ENCODE measurements at places on chromosomes 3 and 15. TPM values are rescaled to one million over a fixed set of nuclear protein-coding genes. Genes with fewer than 3 reads are reported as not detected.

The GOLGA6D gene
- 0.12 TPM for total RNA-seq

The MYZAP gene
- total RNA-seq, result 1.6 TPM

The SI gene
- total RNA-seq, result not detected

The MYEF2 gene
- 17.5 TPM for total RNA-seq

The CSTA gene
- total RNA-seq, result 1.9 TPM

The CILP gene
- total RNA-seq, result 0.04 TPM

The MYL3 gene
- total RNA-seq, result 0.22 TPM

The HRG gene
- not detected for total RNA-seq

The MME gene
- not detected for total RNA-seq

The MYD88 gene
- 25.3 TPM for total RNA-seq

The POPDC2 gene
- total RNA-seq, result 0.78 TPM

The GPR149 gene
- total RNA-seq, result not detected

The UBE2E2 gene
- total RNA-seq, result 23.3 TPM

The DAPK2 gene
- 3.8 TPM for total RNA-seq

The ANKUB1 gene
- not detected for total RNA-seq

The CLDND1 gene
- total RNA-seq, result 57.8 TPM

The TRPM1 gene
- total RNA-seq, result not detected

The CCR3 gene
- total RNA-seq, result not detected

The CPNE9 gene
- total RNA-seq, result 0.10 TPM

The DUOXA2 gene
- not detected for total RNA-seq

The SLC22A13 gene
- not detected for total RNA-seq

The PP2D1 gene
- not detected for total RNA-seq

The DNAJC17 gene
- total RNA-seq, result 24.4 TPM

The SPATA12 gene
- total RNA-seq, result 0.46 TPM

The VWA5B2 gene
- 0.44 TPM for total RNA-seq

The ASB14 gene
- not detected for total RNA-seq

The TMEM44 gene
- total RNA-seq, result 11.3 TPM

The ALPK3 gene
- total RNA-seq, result 0.11 TPM
